Skin of body (tissue), 3 donors: ENCODE measurements at places on chromosomes 16 and 17.

DNA sequence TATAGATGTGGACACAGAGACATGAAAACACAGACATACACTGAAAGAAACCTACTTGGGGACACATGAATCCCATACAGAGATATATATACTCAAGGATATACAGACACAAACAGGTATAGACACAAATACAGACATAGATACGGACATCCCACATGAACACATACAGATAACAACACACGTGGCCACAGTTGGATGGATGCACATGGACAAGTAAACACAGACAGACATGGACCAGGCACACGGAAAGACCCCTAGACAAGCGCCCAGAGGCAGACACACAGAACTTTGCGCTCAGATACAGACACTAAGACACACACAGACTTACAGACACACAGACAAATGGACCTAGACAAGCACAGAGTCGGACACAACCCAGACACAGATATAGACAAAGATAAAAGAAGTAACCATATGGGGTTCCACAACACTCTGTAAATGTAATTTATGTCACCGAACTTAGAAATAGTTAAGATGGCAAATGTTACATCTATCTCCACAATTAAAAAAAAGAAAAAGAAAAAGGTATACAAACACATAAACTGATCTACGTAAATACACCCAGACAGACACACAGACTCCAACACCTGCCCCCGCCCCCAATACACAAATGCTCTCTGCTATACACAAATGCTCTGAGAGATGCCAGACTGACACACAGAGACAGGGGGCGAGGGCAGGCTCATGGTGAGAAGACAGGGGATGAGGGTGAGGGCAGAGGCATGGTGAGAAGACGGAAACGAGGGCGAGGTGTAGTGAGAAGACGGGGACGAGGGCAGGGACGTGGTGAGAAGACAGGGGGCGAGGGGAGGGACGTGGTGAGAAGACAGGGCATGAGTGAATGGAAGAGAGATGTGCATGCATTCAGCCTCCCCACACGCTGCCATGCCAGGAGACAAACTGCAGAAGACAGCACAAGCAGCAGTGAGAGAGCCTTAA, 118.3 kb downstream of the SMG6 start:
- no peak for DNase-seq

- DNase-seq, result no peak
Observed at GRCh38 chr17:79797492-79798298, 818 bp upstream of the CBX8 start.

DNA sequence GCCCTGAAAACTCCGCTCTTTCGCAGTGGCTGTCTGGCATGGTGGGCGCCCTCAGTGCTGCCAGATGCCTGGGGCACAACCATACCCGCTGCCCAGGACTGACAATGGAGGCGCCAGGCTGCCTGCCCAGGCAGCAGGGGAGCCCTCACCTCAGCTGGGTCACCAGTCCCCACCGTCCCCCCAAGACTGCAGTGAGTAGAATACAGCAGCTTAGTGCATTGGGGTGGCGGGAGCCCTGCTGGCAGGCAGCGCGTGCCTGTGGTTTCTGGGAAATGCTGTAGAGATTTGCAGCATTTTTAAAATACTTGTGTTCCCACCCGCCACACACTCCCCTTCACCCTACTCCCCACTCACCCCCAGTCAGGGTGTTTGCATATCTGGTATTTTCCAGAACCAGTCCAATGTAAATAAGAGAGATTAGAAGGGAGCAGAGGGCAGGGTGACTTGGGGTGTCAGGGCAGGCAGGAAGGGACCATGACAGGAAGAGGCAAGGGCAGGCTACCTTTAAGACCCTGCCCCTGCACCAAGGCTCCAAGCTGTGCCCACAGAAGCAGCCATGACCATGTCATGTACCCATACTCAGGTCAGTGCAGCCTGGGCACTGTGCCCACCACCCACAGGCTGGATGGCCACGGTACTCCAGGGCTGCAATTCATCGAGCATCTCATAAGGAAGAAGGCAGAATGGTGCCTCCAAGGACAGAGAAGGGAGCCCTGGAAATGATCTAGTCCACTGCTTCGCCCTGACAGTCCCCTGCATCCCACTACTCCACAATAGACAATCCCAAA, 21.5 kb downstream of the MYO18A start:
- DNase-seq, result no peak

DNA sequence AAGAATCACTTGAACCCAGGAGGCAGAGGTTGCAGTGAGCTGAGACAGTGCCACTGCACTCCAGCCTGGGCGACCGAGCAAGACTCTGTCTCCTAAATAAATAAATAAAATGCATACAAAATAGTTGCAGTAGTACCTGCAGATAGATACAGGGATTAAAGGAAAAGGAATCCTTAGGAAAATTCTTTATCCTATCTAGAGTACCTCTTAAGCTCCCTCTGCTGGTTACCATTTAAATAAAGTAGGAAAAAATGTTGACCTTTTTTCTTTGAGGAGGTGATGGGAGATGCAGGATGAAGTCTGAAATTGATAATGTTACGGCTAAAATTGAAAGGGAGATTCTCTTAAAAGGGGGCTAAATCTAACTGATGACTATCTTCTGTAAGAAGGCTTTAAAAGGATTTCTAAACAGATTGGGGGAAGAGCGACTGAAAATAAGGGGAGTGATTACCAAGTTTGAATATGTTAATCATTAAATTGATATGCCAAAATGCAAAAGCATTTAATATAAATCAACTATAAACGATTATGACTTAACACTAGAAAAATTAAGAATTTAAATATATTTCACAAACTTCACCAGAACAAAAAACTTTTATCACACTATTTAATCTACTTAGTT, 29.4 kb downstream of the C16orf87 start:
- DNase-seq, result no peak

DNA sequence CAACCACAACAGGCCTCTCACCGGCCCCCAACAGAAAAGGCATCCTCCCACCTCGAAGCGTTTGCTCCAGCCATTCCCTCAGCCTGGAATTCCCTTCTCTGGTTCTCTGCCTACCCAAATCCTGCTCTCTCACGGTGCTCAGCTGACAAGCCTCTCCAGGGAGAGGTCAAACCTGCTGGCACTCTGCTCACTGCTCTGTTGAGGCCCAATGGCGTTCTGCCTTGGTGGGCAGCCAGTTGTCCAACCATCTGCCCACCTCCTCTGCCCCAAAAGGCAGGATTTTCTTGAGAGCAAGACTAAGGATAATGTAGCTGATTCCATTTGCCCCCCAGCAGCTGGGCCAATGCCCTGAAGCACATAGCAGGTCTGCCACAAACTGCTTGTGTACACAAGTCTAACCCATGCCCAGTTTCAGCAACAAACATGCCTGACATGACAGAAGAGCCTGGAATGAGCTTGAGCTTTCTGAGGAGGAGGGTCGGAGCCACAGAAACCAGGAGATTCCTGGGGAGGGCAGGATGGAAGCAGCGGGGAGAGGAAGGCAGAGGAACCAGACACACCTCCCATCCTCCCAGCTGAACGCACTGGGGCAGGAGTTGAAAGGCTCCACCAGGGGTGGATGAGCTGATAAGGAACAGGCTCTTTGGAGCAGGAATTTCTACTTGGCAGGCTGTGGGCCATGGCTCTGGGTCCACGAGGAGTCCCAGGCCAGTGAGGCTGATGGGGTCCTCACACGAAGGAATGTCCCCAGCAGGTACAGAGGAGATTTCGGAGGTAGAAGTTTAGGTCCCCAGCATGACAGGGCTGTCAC, 23.9 kb downstream of the ARHGAP27 start:
- no peak for DNase-seq

- DNase-seq, result peak; percentile 39
Observed at GRCh38 chr16:11396241-11397048, 51.2 kb downstream of the RMI2 start.

DNA sequence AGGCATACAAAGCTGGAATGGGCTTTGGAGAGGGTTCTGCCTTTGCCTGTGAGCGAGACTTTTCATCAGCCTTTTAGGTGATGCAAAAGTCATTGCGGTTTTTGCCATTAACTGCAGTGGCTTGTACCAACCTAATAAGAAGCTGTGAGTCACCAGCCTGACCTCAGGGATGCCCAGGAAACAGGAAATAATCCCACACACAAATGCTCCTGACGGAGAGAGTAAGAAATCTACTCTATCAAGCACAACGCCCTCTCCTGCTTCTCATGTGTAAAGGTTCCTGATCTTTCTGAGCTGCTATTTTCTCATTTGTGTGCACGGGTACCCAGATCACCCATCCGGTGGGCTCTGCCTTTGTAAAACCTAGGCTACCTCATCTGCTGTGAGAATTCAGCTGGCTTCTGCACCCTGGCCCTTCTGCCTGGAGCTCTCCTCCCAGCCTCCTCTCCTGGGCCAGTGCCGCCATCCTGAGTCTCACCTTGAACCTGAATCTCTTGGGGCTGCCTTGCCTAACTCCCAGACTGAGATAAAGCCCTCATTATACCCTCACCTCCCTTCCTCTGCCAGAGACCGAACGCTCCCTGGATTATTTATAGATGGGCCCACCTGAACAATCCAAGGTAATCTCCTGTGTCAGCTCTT, 299.7 kb downstream of the C16orf95 start:
- no peak for DNase-seq

DNA sequence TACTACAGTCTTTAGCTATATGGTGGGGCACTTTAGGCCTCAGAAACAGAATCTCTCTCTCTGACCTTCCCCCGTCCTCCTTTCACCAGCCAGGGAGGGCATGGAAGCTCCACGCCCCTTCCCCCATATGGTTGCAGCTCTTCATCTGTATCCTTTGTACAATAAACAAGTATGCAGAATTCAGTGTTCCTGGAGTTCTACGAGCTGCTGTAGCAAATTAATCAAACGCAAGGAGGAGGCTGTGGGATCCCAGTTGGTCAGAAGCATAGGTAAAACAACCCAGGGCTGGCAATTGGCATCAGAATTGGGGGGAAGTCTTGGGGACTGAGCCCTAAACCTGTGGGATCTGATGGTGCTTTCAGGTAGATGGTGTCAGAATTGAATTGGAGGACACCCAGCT, 163.7 kb upstream of the NLRP1 start:
- DNase-seq, result no peak

DNA sequence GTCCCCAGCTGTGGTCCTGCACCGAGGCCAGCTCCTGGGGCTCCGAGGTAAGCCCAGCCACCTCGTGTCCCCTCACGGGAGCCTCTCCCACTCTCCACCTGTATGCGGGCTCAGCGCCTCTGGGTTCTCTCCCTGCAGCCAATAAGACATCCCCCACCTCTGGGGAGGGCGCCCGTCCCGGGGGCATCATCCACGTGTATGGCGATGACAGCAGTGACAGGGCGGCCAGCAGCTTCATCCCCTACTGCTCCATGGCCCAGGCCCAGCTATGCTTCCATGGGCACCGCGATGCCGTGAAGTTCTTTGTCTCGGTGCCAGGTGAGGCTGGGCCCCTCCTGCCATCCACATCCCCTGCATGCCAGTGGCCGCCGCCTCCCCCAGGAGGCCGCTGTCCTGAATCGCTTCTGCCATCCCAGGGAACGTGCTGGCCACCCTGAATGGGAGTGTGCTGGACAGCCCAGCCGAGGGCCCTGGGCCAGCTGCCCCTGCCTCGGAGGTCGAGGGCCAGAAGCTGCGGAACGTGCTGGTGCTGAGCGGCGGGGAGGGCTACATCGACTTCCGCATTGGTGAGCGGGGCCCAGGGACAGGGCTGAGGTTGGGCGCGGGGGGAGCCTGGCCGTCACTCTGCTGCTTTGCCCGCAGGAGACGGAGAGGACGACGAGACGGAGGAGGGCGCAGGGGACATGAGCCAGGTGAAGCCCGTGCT, 3.1 kb downstream of the NME3 start:
- no peak for DNase-seq

DNA sequence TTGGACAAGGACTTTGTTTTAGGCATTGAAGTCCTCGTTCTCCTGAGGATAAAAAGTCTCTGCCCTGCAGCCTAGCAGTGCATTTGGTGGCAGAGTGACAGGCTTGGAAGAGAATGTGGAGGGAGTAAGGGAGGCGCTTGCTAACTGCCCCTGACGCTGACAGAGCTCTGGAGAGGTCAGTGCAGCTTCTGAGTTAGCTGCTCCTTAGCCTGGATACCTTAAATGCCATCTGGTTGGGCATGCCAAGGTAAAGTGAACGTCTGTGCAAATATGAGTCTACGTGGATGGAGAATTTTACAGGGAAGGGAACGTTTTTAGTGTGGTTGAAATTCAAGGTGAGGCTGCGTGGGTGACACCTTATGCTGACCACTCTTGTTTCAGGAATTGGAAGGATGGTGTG, 44.4 kb downstream of the SEC14L1 start:
- DNase-seq, result no peak

GRCh38 chr16:54015147-54015546, 271.4 kb downstream of the IRX3 start:
- DNase-seq, result no peak

DNA sequence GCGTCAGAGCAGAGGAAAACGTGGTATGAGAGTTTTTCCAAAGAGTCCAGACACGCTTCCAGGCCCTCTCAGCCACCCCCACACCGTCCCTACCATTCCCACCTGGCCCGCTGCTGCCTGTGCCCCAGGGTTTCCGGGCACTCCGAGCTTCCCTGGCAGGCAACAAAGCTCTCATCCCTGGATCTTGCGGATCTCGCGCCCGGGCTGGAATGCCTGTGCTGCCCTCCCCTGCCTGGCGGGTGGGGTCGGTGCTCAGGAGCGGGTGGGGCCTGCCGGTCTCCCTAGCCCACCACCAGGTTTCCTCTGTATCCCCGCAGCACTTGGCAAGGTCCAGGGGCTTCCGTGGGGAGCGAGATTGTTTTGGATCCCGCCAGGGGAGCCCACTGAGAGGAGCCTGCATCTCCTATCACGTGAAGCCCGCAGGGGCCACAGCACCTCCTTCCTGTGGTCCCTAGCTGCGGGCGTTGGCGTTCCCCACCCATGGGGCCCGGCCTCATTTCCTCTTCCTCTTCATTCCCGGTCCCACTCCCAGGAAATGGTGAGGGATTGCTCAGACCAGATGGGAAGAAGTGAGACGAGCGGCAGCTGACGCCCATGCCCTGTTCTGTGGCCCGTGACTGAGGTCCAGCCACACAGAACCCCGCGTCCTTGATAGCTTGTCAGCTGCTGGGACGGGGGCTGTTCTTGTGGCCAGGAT, 11.0 kb downstream of the TBC1D24 start:
- DNase-seq, result no peak

DNA sequence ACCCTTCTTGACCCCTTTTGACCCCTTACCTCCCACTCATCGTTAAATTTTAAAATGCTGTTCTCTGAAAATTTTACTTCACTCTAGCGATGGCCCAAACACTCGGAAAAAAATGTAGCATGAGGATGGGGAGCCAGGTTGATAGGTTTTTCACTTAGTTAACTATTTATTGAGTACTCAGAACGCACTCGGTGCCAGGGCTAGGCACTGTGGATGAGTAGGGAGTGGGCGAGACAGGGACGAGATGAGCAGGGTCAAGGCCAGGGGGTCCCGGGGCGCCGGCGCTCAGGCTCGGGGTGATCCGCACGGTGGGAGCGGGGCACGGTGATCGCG, 392 bp downstream of the ZSCAN32 start:
- DNase-seq, result no peak

DNA sequence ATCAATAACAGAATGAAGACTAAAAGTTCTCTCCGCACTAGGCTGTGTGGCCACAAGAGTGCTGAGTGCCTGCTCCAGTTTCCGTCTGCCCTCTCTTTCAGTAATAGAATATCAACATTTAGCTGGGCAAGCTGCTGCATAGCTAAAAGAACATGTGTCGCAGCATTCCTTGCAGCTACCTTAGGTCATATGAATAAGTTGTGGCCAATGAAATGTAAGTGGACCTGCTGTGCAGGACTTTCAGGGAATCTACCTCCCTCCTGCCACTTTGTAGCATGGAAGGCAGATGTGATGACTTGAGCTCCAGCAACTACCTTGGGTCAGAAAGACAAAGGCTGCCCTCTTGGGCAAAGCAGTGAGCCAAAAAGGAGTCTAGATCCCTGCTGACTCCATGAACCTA, 25.4 kb downstream of the SLC39A11 start:
- DNase-seq, result no peak

- peak; percentile 25 for DNase-seq
Observed at GRCh38 chr16:28863929-28864793, 518 bp downstream of the SH2B1 start.
